ENCODE measurements at places on chromosomes 5 and 9.

DNA sequence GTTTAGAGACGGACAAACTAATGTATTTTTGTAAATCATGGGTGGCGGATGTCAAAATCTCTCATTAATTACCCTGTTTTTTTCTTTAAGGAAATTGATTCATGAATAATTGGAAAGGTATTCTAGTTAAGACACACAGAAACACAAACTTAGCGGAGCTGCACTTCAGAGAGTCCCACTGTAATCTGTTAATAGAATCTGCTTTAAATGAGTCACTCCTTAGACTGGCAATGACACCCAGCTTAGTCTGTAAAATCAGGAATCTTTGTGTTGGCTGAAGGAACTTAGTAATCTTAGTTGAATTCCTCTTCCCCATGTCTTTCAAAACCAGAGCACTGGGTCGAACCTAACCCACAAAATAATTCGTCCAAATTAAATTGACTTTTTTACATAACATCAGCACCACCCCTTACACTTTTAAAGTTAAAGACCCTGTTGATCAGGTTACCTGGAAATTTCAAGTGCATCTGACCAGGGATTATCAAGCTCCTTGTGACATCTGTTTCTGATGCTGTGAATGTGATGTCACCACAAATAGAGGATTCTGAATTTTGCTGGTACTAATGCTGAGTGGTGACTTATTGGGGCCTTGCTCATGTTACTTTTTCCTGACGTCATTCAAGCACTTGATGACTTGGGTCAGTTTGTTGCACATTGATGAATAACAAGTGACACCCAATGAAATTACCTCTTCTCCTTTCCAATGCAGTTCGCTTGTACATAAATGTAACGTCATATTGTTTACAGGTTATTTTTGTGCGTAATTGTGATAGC, 313.6 kb downstream of the KCTD16 start:
- DNase-seq: no peak

- DNase-seq: no peak
These were observed 1525.5 kb upstream of the NUDT12 start for GRCh38 chr5:105088102-105088501.

DNA sequence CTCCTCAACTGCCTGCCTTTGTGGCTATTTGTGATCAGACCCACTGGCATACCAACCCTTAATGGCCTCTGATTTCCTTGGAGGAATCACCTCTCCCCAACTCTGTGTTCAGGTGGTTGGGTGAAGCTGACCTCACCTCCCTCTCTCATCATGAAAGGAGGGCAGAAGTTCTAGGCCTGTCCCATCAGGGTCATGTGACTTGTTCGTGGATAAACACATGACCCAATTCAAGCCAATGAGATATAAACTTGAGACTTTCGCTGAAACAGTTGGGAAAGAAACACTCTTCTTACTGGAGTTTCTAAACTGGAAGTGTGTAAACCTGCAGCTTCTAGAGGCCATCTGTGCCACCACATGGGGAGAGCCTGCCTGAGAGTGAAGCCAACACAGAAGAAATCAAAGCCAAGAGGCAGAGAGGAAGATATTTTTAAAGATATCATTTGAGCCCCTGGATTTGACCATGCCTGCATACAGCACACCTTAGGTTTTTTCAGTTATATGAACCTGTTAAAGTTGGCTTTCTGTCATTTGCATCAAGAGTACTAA, 5.8 kb downstream of the GABBR2 start:
- no peak for DNase-seq

GRCh38 chr5:116421080-116421629, 153.5 kb downstream of the SEMA6A start:
- DNase-seq: no peak

DNA sequence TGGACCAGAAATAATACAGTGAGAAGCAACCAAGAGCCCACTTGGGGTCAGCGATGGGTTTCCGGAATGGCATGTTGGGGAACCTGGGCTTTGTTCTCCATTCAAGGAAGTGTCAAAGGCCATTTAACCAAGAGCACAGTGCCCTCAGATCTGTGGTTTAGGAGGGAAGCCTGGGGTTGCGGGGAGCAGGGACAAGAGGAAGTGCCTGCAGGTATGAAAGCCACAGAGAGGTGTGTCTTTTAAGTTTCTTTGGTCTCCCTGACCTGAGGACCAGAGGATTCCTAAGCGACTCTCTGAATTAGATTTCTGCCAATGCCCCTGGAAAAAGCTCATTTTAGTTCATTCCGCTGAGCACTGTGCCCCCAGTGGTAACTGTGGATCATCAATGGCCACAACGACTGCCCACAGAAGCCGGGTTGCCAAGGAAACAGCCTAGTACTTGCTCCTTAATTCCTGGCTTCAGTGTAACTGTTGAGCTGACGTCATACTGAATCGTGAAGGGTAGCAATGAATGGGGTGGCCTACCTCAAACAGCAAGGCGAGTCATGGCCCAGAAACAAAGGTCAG, 107.3 kb upstream of the SPIN1 start:
- DNase-seq: no peak

DNA sequence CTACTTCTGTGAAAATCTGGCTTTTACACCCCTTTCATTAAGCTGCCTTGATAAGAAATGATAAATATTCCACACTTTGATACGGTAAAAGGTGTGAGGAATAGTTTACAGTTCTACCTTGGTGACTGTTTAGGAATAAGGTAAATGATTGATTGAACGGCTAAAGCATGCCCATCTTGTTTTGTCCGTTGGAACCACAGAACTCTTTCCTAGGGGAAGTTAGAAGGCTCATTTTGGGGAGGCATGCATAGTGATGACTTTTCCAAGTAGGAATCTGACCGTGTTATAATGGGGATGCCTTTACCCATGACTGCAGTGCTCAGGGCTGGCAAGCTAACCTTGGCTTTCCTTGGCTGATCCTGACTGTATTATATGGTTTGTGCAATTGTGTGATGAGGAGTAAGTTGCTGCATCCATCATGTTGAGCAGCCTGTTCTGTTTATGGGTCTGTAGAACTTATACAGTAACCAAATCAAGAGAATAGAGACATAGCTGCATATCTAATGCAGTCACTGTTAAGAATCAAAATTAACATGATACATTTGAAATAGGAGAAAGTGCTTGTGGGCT, 24.5 kb downstream of the PCSK5 start:
- DNase-seq: no peak

DNA sequence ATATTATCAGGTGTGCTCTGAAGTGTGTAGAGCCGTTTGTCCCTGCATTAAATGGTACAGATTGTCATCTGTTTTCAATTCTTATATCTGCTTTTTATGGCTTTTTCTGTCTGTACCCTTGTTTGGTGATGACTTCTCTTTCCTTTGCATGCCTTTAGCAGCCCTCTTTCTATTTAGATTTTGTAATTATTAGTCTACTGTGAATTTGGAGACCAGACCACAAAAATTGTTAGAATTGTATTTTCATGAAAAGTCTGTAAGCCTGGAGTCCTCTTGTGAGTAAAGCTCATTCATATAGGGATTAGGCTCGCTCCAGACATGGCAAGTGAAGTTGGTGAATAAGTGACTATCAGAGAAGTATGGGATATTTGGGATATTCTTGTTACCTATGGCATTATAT, 41.7 kb downstream of the NFX1 start:
- DNase-seq: no peak

DNA sequence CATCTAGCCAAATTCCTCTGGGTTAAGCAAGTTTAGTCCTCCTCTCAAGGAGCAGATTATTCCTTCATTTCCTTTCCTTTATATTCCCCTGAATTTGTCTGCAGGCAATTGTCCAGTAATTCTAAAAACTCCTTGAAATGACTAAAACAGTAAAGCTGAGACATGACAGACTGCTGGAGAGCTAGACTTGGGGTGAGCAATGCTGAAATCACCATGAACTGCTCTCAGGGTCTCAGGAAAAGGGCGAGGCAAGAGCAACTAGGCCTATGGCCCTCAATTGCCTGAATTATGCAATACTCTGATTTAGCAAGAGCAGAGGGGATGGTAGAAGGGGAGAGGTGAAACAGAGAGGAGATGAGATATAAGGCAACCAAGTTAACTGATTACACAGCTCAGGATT, 172.9 kb upstream of the NREP start:
- no peak for DNase-seq

DNA sequence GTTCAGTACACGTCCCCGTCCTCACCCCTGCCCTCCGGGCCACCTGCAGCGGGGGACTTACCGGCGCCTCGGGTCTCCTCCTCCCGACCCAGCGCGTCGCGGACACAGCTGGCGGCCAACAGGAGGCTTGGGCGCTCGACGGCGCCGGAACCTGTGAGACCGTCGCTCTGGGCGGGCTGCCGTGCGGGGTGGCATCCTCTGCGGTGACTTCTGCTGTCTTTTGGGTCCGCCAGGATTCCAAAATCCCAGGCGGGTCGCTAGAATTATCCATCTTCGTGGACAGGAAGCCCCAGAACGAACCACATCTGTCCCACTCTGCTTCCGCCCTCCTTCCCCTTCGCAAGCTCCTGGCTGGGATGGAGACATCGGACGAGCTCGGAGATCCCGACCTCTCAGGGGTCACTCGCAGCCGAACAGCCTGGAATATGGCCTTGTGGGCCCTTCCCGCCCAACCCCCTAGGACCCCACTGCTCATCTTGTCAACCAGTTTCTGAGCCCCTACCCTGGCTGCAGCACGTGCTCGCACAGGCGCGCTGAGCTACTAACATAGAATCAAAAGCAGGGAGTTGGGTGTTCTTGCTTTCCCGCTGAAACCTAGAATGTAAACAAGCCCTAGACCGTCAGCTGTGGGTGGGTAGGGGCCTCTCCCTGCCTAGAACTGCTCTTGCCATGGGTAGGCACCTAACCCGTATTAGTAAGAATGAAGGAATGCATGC, 947 bp upstream of the MARCHF3 start:
- no peak for DNase-seq

DNA sequence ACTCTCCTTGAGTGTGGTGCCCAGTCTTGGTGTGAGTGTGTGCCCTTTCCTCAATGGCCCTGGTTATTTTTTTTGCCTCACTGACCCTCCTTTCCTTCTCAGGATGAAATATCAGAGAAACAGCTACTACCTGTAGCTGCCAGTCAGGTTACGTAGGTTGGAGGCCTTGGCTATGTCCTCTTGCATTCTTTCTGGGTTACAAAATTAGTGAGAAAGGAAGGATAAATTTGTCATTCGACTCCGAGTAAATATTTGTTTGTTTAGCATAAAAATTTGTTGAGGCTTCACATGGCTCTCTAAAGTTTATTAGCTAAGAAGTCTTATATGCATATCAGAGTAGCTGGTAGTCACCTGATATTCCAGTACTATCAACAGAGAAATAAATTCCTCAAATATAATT, 15.4 kb downstream of the MACIR start:
- DNase-seq: no peak

- DNase-seq: no peak
These were observed 95.8 kb upstream of the CD180 start for GRCh38 chr5:67292201-67292940.

- no peak for DNase-seq
These were observed 6.6 kb downstream of the CDC14B start for GRCh38 chr9:96612966-96613589.

DNA sequence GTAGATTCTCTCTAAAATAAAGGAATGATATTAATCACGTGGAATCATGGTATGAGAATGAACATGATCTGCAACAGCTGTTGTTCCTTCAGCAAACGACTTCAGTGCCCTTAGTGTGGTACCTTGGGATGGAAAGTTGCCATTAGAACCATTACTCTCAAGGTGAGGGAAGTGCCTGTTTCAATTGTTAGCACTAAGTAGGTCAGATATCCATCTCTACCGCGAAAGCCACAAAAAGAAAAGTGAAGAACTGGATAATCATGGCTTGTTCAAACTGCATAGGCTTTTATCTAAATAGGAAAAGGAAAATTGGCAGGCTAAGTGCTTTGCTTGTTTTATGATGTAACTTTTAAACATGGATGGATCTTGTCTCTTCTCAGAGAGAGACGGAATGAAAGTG, 380.7 kb downstream of the MRPS30 start:
- no peak for DNase-seq

DNA sequence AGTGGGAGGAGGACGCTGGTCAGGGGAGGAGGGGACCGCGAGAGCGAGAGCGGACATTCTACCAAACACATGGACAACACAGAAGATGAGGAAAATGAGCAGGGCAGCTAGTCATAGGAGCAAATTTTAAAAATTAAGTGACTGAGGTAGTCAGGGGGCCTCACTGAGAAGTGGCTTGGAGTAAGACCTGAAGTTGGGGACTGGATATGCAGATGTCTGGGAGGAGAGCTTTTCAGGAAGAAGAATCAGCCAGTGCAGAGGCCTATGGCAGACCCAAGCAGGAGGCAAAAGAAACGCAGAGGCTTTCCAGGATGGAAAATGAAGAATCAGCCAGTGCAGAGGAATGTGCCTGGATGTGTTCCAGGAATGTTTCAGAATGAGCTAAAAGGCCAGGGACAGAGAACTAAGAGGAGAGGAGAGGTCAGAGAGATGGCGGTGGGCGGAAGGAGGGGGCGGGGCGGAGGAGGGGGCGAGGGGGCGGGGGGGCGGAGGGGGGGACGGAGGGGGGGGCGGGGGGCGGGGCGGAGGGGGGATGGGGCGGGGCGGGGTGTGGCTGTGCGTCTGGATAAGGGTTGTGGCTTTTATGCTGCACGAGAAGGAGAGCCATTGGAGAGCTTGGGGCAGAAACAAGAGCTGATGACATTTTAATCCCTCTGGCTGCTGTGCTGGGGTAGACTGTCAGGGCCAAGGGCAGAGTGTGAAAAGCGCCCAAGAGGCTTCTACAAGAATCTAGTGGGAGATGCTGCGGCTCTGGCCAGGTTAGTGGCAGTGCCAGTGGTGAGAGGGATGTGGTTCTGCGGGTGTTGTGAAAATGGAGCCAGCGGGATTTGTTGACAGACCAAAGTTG, 129.6 kb downstream of the KCNIP1 start:
- no peak for DNase-seq

DNA sequence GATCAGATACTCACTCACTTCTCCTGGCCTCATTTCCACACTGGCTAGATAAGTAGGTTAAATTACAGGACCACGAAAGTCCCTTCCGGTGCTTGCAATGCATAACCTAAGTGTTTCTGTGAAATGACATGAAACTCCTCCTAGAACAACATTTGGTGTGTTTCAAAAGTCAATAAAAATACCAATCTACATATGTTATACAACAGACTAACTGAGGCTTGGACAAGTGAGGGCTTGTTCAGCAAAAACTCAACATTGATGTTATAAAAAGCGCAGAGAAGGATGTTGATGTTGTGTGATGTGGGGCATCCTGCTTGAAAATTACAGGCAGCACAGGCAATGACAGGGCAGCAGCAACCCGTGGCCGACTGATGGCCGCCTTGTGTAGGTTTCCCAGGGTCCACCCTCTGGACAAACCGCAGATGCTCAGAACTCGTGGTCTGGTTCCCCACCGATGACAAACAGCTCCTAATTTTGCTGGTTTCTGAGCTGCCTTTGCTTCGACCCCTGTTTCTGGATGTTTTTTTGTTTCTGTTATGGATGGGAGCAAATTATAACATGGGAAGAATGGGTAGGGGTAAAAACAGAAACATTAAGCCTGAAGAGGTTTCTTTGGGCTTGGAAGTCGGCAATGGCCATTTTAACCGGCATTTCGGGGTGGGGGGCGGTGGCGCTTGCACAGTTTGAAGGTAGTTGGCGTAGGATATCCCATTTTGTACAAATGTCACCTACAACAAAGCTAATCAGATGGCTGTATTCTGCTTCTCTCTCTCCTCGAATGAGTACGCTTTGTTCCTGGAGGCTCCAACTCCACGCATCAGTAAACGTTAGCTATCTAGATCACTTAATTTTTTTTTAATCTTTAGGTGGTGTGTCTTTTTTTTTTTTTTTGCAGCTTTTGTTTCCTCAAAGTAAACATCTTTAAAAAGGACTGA, 116.1 kb downstream of the PDZD2 start:
- DNase-seq: no peak

- no peak for DNase-seq
These were observed 347.2 kb downstream of the CTNND2 start for GRCh38 chr5:11557063-11557462.

Data from stimulated activated naive B cell treated with anti-CD40 and anti-IgM and Interleukin-4, amounts not matched to agents 10 μg/mL and 1 μg/mL and 100 μg/mL, for 72 hours (primary cell).